Natural killer cell (primary cell): ENCODE measurements at places on chromosomes 3 and 15. TPM values are rescaled to one million over a fixed set of nuclear protein-coding genes. Genes with fewer than 3 reads are reported as not detected.

SLC2A2 gene
- total RNA-seq = not detected

COX17 gene
- 40.6 TPM for total RNA-seq

RHOV gene
- total RNA-seq = not detected

SIDT1 gene
- total RNA-seq = 101 TPM

LYZL4 gene
- not detected for total RNA-seq

LRRIQ4 gene
- not detected for total RNA-seq
